HS-27A (cell line): ENCODE measurements at places on chromosomes 5 and 9.

DNA sequence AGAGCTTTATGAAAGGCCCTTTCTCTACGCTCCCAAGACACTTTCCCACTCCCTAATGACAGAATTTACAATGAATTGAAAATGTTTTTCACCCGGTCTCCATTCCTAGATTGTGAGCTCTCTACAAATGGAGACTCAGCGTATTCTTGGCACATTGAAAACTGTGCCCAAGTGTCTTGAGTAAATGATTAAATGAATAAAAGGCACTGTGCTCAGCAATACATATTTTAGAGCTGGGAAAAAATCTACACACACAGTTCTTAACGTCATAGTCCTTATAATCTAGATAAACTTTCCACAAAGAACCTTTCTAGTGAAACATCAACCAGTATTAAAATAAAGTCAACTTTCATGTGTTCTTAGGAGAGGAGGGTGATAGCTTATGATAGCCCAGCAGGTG lies 634.0 kb downstream of the RAB3C start:
- DNase-seq, result no peak

DNA sequence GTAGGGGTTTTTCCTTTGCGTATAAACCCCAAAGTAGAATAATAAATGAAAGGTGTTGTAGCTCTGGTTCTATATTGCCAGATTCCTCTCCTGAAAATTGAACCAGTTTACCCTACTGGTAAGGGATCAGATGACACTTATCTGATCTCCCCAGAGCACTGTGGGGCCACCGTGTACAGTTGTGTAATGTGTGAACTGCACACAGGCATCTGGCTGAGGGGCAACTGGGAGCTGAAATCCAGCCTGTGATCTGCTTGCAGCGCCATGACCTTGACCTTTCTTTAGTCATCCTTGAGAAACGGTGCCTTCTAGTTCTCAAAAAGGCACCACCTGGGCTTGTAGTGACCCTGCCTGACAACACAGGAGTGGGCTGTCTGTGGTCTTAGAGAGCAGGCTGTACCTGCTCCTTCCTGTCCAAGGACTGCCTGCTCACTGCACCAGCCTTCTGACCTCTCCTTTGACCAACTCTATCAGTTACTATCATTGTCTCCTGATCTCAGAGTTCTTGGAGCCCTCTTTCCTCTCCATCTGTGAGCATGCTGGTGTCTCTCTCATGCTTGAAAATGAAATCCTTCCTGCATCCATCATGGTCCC lies 40.2 kb downstream of the PDE6A start:
- no peak for DNase-seq

- no peak for DNase-seq
These were observed 264.3 kb upstream of the KCNN2 start for GRCh38 chr5:114097570-114097969.

DNA sequence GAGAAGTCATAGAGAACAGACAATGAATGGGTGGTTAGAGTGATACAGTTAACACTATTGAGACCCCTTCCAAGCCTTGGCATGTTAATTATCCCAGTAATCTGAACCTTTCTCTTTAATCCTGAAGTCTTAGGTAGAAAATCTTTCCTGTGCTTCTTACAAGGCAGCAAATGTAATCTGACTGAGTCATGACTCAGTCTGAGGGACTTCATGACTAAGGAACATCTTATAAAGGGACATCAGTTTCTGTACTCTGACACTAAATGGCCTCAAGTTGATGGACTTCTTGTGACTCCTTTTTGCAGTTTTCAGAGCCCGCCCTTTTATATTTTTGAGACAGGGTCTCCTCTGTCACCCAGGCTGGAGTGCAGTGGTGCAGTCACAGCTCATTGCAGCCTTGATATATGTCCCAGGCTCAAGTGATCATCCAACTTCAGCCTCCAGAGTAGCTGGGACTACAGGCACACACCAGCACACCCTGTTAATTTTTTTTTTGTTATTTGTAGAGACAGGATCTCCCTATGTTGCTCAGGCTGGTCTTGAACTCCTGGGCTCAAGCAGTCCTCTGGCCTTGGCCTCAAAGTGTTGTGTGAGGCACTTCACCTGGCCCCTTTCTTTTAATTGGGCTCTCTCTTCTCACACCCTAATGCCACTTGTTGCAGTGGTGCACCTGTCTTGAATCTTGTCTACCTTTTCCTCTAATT lies 9.5 kb downstream of the EXOSC3 start:
- DNase-seq, result no peak

DNA sequence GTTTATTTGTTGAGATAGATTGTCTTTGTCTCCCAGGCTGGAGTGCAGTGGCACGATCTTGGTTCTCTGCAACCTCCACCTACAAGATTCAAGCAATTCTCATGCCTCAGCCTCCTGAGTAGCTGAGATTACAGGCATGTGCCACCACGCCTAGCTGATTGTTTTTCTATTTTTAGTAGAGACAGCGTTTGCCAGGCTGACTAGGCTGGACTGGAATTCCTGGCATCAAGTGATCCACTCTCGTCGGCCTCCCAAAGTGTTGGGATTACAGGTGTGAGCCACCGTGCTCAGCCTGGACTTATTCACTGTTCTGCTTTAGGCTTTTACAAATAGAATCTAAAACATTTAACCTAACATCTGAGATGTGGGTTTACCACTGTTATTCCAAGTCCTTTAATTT lies 91.3 kb downstream of the COMMD10 start:
- no peak for DNase-seq

- DNase-seq, result no peak
These were observed 124.2 kb downstream of the WNK2 start for GRCh38 chr9:93308158-93308602.

- no peak for DNase-seq
These were observed 65.8 kb downstream of the DOCK2 start for GRCh38 chr5:169702693-169703481.

DNA sequence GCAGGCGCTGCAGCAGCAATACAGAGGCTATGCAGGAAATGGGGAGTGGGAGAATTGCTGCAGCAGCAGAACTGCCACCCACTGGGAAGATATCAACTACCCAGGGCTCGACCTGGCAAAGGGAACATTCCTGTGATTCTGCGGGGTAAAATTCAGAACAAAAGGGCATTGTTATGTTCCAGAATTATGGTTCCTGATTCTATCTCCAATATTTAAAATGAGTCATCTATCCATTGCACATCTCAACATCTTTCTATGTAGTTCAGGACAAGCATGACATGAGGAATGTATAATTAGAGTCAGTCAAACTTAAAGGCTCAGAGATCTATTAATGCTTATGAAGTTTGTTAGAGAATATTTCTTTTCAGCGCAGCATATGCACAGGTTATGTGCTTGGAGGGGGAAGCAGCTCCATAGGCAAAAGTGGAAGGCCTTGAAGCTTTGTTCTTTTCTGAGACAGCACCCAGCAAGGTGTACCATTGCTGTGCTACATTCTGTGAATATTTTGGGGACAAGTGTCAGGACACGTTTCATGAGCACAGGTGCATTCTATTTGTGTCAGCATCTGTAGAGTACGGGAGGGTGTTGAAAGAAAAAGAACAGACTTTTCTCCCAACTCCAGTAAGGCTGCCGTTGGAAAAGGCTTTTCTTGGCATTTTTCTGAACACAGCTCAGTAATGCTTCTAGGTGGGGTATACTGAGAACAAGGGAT lies 395.6 kb upstream of the MPDZ start:
- no peak for DNase-seq

- DNase-seq, result no peak
These were observed 65.0 kb downstream of the ST8SIA4 start for GRCh38 chr5:100838048-100838473.

GRCh38 chr9:134463280-134463679 lies 137.0 kb downstream of the RXRA start:
- DNase-seq, result no peak

GRCh38 chr5:176181271-176181855 lies 56.9 kb upstream of the SIMC1 start:
- no peak for DNase-seq

DNA sequence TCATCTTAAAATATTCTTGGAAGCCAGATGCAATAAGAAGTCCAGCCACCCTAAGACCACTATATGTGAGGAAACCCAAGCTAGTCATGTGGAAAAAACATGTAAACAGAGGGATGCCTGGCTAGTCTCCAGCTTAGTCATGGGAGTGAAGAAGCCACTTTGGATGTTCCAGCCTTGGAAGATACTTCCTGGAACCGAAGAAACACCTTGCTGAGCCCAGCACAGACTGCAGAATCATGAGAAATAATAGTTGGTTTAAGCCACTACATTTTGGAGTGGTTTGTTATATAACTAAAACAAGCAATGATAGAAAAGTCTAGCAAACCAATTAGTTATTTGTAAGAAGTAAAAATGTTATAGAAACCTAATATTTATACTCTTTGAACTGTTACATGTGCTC lies 12.6 kb downstream of the DHX29 start:
- DNase-seq, result no peak

DNA sequence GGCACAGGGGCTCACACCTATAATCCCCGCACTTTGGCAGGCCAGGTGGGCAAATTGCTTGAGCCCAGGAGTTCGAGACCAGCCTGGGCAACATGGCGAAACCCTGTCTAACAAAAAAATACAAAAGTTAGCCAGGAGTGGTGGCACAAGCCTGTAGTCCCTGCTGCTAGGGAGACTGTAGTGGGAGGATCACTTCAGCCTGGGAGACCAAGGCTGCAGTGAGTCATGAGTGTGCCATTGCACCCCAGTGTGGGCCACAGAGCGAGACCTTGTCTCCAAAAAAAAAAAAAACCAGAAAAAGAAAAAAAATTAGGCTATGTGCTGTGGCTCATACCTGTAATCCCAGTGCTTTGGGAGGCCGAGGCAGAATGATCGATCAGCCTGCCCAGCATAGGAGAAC lies 58.5 kb upstream of the EIF4EBP3 start:
- DNase-seq, result no peak

DNA sequence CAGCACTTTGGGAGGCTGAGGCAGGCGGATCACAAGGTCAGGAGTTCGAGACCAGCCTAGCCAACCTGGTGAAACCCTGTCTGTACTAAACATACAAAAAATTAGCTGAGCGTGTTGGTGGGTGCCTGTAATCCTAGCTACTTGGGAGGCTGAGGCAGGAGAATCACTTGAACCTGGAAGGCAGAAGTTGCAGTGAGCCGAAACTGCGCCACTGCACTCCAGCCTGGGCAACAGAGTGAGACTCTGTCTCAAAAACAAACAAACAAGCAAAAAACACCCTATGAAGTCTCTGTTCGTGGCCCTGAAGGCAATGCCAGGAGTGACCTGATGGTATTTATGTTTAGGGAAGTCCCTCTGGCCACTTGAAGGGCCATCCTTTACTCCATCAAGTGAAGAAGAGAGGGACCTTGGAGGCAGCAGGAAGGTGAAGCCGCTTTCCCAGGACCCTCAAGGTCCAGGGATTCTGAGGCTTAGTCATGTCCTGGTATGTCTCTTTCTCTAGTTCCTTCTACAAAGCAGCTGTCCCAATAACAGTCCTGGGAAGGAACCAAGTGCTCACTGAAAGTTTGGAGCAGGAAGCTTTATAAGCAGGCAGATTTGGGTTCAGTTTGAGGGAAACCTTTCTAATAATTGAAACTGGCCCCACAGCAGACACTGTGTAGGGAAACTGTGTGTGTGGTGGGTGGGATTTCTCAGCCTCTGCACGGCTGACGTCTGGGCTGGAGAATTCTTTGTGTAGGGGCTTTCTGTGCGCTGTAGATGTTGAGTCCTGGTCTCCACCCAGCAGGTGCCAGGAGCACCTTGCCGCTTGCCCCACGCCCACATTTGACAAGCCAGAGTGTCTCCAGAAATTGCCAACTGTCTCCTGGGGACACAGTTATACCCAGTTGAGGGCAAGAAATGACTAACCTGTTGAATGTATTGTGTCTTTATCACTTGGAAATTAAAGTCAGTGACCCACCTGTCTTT lies 12.5 kb downstream of the PHF2 start:
- DNase-seq, result no peak

GRCh38 chr5:133930813-133931090 lies 37.7 kb downstream of the C5orf15 start:
- DNase-seq, result no peak

GRCh38 chr5:136086783-136087566 lies 45.7 kb upstream of the SMAD5 start:
- DNase-seq, result no peak

- DNase-seq, result no peak
These were observed 51.5 kb downstream of the MYO10 start for GRCh38 chr5:16884595-16884994.

DNA sequence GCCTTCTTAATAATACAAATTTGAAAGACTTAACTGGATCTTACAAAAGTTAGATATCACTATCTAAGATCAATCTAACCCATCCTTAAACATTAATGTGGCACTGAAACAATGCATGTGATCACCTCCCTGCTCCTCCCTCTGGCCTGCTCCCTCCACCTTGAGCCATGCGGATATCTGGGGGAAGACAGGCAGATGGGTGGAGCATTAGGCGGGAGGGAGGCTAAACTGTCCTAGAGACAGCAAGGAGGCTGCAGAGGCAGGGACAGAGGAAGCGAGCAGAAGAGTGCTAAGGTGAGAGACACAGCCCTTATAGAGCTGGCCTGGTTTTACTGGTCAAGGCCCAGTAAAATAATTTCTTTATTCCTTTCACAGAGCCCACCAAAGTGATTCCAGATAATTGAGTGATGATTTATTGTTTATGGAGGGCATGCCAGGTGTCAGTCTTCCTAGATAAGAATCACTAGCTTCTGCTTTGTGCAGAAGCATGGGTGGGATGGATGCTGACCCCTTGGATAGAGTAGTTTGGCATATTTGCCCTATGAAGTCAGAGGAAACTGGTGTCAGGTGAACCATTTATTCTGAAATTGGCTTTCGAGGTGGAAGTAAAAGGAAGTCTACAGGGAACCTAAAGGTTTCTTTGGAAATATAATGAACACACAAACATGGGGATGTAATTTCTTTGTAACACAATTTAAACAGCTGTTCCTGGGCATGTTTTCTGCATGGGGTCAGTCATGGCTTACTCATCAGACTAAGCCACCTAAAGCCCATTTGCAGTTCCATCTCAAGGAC lies 188.3 kb downstream of the GNAQ start:
- DNase-seq, result no peak

- DNase-seq, result no peak
These were observed 64.2 kb downstream of the CFAP77 start for GRCh38 chr9:132474253-132474652.

DNA sequence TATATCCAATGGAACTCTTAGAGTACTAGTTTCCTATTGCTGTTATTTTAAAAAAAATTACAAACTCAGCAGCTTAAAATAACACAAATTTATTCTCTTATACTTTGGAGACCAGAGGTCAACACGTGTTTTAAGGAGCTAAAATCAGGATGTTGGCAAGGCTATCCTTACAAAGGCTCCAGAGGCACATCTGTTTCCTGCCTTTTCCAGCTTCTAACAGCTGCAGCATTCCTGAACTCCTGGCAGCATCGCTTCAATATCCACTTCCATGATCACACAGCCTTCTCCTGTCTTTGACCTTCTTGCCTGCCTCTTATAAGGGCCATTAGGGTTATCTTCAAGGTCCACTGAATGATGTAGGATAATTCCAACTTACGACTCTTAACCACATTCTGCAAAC lies 92.2 kb upstream of the CCNG1 start:
- no peak for DNase-seq

GRCh38 chr9:70607926-70608325 lies 193.5 kb upstream of the KLF9 start:
- DNase-seq, result no peak

GRCh38 chr9:4197548-4197947 lies 102.3 kb downstream of the GLIS3 start:
- DNase-seq, result no peak
